Stimulated activated naive CD4-positive, alpha-beta T cell (primary cell): ENCODE measurements at places on chromosomes 3 and 15.

DNA sequence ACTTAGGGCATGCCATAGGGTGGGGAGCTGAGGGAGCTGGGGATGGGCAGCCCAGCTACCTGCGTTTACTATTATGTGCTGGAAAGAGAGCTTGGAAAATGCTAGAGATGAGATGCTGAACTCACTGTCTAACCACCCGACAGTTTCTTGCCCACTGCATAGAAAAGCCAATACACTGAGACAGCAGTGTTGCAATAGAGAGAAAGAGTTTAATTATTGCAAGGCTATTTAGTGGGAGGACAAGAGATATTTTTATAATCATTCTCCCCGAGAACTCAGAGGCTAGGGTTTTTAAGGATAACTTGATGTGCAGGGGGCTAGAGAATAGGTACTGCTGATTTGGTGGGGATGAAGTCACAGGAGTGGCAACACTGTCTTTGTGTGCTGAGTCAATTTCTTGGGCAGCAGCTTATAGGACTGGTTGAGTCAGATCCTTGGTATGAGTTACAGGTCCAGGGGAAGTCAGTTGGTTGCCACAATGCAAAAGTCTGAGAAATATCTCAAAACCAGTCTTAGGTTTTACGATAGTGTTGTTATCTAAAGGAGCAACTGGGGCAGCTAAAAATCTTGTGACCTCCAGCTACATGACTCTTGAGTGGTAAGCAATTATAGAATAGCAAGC, 205.9 kb downstream of the GABRG3 start:
- DNase-seq: no peak

DNA sequence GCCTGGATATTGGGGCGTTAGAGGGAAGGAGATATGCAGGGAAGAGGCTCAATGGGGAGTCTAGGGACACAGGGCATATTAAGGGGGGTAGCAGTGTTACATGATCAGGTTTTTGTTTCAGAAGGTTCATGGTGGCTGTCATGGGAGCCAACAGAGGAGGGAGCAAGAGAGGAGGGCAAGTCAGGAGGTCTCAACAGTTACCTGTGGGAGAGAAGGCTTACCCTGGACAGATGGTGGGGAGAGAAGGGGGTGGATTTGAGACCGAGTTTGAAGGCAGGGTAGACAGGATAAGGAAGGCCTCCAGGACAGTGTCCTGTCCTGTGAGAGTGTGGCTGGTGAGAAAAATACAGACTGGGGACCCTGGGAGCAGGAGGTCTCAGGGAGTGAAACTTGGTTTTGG, 3.8 kb upstream of the WNT7A start:
- no peak for DNase-seq

DNA sequence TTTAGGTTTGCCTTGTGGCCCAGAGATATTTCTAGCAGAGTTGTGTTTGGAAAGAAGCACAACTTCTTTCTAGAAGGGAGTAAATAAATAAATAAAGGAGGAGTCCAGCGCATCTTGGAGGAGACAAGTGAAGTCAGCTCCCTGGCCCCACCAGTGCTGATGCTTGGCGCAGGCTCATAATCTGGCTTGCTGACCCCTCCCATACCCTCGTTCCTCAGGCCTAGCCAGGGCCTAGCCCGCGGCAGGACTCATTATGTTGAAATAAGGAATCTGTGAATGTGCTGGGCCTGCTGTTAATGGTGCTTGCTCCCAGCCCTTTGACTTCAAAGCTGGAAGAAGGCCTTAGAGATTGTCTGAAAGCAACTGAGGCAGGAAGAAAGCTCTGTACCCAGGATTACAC, 3.1 kb downstream of the ZNF710 start:
- no peak for DNase-seq

- no peak for DNase-seq
These were observed 137.5 kb upstream of the SLC2A2 start for GRCh38 chr3:171164067-171164465.

DNA sequence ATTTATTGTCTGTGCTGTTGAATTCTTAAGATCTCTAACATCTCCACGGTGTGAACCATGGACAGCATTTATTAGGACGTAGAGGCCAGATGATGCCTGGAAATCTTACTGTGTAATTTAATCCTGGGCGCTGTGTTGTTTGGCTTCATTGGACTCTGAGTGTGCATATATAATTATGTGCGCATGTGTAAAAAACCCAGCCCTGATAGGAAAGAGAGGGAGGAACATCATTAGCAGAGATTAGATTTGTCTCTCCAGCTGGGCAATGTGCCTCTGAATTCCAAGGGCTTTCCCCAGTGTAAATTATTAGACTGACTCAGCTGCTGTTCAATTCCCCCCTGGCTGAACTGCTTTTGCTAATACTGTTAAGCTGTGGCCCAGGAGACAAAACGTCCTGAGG, 39.6 kb downstream of the MAP3K13 start:
- DNase-seq: no peak

DNA sequence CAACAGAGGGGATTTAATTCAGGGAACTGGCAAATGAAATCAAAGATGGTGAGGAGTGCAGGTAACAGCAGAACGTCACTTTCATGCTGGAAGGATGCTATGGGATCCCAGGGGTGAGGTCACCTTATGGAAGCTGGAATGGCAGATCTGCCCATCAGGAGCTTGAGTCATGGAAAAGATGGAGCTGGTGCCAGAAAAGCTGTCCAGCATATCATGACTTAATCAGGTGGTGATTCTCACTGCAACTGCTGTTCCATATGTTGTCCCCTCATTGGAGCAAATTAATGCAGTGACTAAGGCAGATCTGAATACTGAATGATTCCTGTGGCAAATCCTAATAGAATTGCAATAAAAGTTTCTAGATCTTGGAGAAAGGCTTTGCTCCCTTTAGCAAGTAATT, 38.4 kb downstream of the HHLA2 start:
- no peak for DNase-seq

DNA sequence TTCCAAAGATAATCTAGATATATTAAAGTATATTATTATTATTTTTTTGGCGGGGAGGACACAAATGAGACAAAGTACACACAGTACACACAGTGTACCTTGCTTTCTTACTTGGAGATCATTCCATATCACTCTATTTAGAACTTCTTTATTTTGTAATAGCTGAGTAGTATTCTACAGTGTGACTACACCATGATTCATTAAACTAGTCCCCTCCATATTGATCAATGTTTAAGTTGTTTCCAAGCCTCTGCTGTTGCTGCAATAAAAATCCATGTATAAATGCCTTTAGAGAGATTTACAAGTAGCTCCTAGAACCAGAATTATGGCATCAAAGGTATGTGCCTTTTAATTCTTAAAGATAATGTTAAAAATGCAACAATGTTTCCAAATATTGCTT, 38.8 kb downstream of the PYGO1 start:
- no peak for DNase-seq

DNA sequence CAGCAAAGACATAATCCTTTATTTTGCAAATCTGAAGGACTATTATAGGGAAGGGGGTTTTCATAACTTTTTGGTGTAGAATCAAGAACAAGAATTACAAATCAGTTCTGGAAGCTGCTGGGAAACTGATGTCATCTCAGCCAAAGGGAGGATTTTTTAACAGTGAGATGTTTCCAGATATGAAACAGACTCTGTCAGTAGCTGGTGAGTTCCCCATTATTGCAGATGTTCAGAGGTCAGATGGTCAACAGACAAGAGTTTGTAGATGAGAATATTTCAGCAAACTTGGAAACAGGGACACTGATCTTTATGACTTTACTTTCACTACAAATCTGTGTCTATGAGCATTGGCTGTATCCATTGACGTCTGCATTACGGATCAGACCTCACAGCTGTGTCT, 71.9 kb upstream of the LPP start:
- no peak for DNase-seq

- DNase-seq: no peak
These were observed 1.5 kb upstream of the PPM1M start for GRCh38 chr3:52243791-52244628.

GRCh38 chr3:59368900-59369675, 319.3 kb upstream of the CFAP20DC start:
- DNase-seq: no peak

DNA sequence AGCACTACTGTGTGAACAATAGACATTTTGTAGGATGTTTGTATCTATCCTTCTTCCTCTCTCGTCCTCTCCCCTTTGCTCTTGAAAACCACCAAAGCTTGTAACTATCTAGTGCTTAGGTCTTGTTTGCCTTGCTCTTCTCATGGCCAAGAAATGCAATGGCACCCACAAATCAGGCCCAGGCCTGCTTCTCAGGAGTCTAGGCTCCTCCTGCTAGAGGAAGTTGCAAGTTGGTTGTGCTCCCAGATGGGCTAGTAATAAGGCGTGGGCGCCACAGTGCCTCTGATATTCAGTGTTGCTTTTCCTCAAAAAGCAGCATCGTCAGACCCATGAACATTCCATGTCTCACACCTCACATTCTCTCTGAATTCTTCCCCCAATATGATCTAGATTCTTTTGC, 28.7 kb downstream of the ZNF385D start:
- DNase-seq: no peak

- DNase-seq: no peak
These were observed 5.3 kb upstream of the APEH start for GRCh38 chr3:49668861-49669260.

DNA sequence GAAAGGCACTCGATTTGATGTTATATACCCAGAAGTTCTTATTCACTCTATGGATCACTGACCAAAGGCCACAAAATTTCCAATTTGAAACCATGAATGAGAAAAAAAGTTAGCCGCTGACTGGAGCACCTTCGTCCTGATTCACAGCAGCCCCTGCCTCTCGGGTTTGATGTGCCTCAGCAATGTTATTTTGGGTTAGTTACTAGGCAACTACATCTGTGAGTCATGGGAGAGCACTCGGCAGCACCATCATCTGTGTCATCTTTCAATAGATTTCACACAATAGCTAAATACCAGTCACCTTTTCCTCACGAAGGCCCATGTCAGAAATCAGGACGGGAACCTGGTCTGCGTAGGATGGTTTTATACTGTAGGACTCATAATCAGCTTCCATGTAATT, 269.2 kb downstream of the ZBBX start:
- DNase-seq: no peak

- DNase-seq: no peak
These were observed 100.8 kb downstream of the RORA start for GRCh38 chr15:61128343-61128742.

- DNase-seq: no peak
These were observed 338.3 kb upstream of the ZNF385D start for GRCh38 chr3:22089284-22089683.

GRCh38 chr3:71031914-71032521, 551.5 kb downstream of the FOXP1 start:
- DNase-seq: peak; percentile 36

GRCh38 chr15:42035435-42035761, 14.6 kb upstream of the PLA2G4E start:
- no peak for DNase-seq

DNA sequence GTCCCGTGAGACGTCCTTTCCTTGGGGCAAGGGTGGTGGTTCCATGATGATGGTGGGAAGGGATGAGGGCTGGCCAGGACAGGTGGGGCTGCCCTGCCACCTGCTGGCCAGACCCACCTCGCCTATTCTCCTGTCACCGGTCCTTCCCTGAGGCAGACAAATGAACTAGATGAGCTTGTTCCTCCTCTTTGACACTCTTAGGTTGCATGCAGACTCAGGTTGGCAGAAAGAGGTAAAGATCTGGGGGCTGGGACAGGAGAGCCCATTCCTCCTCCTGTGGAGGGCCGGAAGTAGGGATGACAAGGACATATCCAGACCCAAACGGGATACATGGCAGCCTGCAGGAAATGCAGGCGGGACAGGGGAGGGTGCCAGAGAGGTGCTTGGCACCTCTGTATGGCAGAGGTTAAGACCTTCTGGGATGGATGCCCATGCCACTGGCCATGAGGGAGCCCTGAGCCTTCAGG, 38.6 kb downstream of the ACSBG1 start:
- DNase-seq: peak; percentile 32

DNA sequence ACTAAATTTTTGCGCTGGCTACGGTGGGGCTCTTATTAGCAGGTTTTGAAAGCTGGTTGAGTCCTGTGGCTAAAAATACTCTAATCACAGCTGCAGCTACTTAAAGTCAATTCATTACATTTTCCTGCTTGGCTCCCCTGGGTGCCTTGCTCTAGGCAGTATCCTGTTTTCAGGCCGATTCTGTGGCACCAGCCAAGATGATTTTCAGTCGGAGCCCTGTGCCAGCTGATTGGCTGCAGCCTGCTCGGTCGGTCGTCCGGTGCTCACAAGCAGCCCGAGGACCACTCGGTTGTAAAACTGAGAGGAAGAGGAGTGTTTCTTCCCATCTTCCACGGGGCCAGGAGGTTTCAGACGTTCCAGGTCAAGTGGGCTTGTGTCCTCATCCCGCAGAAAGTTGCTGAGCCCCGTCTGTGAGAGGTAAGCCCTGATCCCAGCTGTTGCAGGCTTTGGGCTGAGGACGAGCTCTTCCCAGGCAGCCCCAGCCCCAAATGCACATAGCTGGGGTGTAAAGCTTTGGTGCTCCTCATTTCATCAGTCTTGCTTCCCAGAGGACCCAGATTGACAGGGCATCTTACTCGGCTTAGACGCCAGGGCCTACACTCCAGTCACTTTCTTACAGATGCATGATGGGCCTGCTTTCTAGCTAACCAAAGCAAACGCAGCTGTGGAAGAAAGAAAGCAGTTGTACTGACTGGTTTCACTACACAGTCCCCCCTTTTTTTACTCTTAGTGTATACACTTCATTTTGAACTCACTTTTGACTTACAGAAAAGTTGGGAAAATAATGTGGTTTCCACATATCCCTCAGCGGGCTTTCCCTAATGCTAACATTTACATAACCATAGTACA, 15.9 kb downstream of the LYSMD4 start:
- no peak for DNase-seq

- no peak for DNase-seq
These were observed 117.6 kb upstream of the SKOR1 start for GRCh38 chr15:67707520-67708283.

DNA sequence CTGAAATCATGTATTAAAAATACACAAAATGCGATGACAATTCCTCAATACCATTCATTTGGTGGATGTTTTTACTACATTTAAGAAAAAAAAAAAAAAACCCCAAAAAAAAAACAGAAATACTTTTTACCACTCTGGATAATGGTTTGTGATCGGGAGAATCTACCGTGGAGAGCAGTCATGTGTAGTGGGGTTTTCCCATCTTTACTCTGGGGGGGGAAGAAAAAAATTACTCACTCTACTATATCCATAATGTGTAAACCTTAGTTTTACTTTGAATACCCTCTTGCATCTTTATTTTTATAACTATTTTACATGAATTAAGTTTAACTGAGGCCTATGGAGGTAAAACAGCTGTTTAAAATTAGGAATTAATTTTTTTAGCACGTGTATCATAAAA, 83.3 kb downstream of the ANKRD28 start:
- no peak for DNase-seq

- DNase-seq: no peak
These were observed 42.7 kb upstream of the BLM start for GRCh38 chr15:90674476-90674875.

- no peak for DNase-seq
These were observed 268.0 kb upstream of the PROK2 start for GRCh38 chr3:72052841-72053409.

DNA sequence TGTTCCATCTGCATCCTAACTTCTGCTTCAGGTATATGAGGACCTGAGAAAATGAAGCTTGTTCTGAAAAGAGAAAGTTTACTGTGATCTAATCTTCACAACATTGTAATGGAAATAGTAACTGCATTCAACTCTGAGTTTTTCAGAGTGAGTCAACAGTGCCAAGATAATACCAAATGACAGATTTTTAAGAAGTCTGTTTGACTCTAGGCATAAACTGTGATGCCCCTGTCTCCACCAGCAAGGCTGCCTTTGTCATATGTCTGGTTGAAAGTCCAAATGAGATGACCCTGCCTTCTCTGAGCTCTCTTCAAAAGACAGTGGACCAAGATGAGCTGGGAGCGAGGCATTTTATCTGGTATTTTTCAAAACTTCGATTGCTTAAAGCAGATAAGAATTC, 44.8 kb upstream of the B3GNT5 start:
- DNase-seq: no peak
